NCI-H446 treated with DMSO at 0.1 percent for 48 hours (cell line): ENCODE measurements at places on chromosomes 2 and 18.

DNA sequence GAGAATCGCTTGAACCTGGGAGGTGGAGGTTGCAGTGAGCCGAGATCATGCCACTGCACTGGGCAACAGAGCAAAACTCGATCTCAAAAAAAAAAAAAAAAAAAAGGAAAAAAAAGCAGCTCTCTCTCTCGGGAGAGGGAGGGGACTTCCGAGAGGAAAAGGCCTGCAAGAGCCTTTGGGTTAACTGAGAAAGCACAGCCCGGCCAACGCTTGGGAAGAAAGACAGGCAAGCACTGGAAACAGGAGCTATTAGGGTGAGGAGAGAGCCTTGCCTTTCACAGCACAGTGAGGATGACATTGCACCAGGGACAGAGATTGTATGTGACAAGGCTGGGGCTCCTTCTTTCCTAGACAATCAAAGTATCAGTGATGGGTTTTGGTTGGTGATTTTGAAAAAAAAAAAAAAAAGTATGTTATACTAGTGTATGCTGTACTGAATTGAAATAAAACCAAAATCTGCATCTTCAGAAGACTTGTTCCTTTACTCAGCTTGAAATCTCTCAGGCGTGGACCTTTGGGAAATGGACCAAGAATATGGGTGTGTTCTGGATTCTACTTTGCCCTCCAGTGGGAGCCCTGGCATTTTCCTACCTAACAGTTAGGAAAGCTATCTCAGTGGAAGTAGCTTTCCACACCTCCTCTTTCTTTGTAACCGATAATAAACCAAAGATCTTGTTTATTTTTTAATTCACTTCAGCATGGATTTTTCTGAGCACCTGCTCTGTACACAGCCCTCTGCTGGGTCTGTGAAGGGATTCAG lies 16.7 kb downstream of the SRSF7 start:
- DNase-seq = no peak

DNA sequence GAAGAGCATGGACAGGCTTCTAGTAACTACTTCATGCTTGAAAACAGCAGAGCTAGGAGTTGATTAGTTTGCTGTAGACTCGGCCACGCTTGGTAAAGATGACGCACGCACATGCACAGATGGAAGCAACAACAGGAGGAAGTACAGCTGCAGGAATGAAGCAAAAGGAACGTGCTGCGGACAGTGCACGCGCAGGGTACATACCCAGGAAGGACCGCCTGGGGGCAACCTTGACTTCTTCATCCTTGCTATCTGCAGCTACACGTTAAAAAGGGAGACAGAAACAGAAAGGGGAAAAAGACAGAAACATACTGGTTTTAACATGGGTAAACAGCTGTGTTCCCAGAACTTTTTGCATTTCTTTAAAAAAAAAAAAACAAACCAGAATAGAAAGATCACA lies 17.7 kb downstream of the SLC66A2 start:
- DNase-seq = no peak

DNA sequence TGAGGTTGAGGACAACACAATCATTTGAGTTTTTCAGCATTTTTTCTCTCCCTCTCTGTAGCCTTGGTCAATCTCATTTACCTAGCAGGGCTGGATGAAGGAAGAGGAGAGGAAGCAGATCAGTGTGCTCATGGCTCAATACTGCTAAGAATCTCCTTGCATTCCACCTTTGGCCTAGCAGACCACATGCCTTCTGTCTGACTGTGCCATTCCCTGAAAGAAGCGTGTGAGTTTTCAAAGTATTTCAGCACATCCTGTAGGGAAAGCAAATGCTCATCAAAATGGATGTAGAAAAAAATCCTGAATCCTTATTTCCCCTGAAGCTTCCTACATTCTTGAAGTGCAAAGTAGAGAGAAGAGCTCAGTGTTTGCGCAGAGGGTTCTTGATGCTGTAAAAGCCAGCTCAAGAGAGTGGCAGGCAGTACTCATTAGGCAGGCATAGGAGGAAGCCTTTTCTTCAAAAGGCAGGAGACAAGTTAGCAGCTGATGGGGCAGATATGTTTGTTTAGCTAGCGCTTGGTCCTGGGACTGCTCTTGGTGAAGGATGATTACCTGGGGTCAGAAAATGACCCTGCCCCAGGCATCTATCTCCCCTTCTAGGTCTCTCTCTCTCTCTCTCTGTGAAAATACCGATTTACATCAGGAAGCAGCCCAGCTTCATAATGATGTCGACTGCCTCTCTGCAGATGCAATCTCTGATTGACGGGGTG lies 14.4 kb upstream of the PIK3C3 start:
- DNase-seq = no peak

- DNase-seq = no peak
Observed at GRCh38 chr2:148906124-148906523, 31.1 kb downstream of the KIF5C start.

GRCh38 chr18:1663879-1664705 lies 759.4 kb downstream of the ADCYAP1 start:
- no peak for DNase-seq
